ENCODE measurements at places on chromosomes 1 and 21.

GRCh38 chr1:228285661-228286504 is 78.0 kb downstream of the OBSCN start:
- DNase-seq, result no peak

- DNase-seq, result no peak
These were observed 74.6 kb downstream of the RASAL2 start for GRCh38 chr1:178168536-178168935.

DNA sequence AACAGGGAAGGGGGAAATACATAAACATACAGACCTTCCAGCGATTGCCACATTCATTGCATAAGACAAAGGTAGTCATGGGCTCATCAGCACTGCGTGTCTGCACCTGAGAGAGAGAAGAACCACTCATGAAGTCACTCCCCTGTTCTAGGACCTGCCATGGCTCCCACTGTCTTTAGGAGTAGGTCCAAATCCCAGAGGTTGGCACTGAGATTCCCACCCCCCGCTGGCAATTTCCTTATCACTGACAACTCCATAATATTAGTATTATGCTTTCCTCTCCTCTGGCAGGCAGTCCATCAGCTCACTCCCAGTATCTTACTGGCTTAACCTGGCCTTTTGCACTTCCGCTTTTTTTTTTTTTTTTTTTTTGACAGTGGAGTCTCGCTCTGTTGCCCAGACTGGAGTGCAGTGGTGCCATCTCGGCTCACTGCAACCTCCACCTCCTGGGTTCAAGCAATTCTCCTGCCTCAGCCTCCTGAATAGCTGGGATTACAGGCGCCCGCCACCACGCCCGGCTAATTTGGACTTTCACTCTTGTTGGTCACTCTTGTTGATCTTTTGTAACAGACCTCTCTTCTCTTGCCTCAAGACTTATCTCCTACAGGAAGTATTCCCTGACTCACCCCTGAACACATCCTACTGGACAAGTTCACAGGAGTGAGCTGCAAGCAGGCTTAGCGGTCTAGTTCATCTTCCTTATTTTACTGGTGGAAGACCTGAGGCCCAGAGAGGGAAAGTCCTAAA is 14.8 kb upstream of the ZNF436 start:
- no peak for DNase-seq

DNA sequence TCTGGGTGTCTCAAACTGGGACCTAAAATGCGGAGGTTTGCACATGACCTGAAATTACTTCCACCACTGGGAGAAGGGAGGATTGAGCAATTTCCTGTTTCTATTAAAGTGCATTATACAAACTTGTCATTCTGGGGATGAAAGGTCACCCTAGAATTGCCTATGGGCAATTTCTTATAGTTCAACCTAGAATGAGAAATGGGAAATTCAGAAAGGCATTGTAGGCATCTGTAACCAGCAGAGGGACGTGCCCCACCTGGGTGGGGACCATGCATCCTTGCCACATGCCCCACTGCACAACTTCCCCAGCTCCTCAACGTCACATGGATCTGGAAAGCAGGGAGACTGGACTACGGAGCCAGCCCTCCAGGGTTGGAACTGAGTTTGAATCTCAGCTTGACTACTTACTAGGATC is 47.0 kb downstream of the MRPL39 start:
- no peak for DNase-seq

- no peak for DNase-seq
These were observed 466.8 kb downstream of the DSCAM start for GRCh38 chr21:40379881-40380810.

DNA sequence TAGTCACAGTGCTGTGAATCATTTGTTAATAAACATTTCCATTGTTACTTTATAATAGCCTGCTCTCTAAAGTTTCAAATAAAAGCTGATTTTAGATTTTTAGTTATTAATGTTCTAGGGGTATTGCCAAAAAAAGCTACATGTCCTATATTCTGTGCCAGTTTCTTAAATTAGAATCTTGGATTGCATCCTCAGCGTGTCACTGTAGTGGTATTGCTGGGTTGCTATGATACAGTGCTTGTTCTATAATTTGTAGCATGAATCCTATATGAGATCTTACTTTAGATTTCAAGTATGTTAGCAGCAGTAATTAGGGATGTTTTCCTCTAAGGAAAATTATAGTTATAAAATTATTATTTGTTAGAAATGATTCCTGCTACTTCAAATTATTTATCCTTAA is 16.4 kb downstream of the PPP2R5A start:
- DNase-seq, result no peak

DNA sequence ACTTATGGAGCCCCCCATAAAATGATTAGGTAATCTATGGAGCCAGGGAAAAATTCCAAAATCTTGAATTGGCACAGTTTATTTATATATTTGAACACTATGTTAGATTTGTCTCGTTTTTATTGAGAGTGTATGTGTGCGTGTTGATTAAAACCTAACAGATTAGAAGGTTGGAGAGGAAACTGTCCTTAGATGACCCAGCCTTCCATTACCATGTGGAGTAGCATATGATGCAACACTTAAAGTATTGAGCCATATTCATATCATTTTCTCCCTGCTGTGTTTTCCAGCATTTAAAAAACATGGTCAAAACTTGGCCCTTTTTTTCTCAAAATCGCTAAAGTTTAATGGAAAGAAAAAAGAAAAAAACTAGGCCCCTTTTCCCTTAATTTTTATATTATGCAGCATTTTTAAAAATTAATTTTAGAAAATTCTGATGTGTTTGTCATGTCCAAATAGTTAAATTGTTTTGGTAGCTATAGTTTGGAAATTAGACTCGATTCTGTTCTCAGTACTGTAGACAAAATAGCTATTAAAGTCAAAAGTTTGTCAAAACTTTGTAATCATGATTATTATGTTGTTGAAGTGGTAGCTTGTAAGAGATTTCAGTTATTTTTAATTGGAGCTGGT is 2.3 kb downstream of the LRRC8D start:
- DNase-seq, result no peak

DNA sequence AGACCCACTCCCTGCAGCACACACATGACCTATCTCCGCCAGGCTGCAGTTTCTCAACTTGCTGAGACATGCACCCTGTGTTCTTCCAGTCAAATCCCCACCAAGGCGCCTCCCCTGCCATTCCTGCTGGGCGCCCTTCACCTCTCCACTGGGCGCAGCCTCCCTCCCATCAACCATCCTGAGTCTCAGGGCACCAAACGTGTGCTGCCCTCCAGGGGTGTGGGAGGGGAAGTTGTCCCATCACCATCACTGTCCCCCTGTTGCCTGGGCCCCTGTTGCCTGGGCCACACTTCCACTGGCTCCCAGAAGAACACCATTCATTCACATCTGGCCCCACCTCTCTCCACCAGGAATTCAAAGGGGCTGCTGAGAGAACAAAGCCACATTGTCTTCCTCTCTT is 44.9 kb upstream of the EFHD2 start:
- DNase-seq, result no peak

GRCh38 chr1:53462769-53463501 is 3.7 kb downstream of the DMRTB1 start:
- no peak for DNase-seq

GRCh38 chr21:40386294-40386911 is 460.6 kb downstream of the DSCAM start:
- DNase-seq, result peak; percentile 41

DNA sequence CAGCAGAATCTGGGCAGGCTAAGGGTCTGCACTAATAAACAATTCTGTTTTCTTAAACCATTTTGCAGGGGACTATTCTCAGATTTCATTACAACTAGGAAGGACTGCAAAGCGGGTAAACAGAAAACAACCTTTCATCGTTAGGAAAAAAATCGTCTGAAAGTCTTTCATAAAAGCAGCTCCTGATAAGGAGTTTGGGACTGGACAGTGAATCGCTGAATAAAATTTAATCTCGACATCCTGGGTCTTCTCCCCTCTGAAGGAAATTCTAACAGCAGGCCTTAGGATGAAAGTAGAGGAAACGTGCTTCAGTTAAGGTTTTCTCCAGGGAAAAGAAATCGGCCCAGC is 471 bp upstream of the MTF2 start:
- no peak for DNase-seq

DNA sequence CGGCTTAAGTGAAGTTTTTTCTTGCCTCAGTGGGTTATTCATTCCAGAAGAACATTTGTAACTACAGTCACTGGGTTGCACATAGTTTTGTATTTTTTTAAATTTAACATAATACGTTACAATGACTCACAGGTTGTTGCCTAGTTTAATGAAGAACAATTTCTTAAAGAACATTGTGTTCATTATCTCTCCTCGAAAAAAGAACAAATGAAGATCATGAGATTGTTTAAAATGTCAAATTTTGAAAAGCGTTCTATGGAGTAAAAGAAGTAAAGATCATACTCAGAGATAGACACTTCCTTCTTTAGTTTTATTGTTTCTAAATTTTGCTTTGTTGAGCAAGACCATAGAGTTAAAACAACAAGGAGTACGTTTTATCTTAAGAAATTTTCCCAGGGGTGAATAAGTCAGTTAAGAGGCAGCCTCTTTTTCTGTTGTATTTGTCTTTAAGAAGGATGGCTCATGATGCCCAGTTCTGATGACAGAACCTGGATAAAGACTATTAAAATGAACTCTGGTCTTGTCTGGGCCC is 10.5 kb upstream of the SLAMF1 start:
- DNase-seq, result no peak

GRCh38 chr1:153677718-153678518 is 570 bp upstream of the NPR1 start:
- DNase-seq, result peak; percentile 21

- no peak for DNase-seq
These were observed 184.8 kb upstream of the COA6 start for GRCh38 chr1:234188454-234188792.

GRCh38 chr1:15336866-15337265 is 72.8 kb upstream of the EFHD2 start:
- no peak for DNase-seq

- no peak for DNase-seq
These were observed 684.2 kb downstream of the LTN1 start for GRCh38 chr21:28308516-28308915.

GRCh38 chr1:180254854-180255253 is 24.8 kb downstream of the LHX4 start:
- no peak for DNase-seq

DNA sequence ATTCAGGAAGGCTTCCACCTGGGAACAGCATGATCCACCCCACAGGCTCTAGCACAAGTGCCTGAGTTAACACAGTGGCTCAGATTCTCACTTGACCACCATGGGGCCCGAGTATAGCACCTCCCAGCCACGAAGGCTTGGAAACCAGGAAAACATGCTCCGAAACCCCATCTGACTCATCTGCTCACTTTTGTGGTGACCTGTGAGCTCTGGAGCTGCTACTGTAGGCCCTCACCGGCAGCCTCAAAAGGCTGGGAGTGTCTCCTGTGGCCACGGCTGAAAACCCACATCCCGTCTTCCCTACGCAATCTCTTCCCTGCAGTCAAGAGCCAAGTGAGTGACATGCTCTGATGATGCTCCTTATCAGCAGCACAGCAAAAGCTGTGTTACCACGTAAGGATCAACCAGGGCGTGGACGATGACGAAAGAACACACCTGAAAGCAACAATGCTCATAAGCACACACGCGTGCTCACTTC is 81.4 kb downstream of the TGFBR3 start:
- no peak for DNase-seq

DNA sequence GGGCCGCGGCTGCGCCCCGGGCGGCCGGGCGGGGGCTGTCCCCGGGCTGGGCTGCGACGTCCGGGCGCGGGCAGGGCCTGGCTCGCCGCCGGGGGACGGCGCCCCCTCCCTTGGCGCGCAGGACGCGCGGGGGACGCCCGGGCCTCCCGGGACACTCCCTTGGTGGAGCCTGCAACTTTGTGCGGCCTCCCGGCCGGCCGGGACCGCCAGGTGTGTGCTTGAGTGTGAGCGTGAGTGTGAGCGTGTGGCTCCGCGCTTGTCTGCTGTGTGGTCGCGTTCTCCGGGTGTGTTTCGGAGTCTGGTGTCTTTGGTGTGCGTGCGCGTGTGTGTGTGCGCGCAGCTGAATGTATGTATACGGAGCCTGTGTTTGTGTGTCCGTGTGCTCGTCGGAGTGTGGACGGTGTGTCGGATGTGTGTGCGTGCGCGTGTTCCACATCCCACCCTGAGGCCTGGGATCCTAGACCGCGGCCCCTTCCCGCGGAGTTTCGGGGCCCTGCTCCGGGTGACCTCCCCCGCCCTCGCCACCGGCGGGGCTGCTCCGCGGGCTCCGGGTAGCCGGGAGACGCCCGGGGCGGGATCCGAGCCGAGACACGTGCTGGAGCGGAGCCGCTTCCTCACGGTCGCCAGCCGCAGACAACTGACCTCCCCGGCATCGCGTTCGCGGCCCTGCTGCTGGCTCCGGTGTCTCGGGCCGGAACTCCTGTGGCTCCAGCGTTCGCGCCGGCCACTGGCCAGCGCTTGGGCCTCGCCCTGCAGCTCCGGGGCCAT is 1.7 kb downstream of the PTPRU start:
- DNase-seq, result no peak

GRCh38 chr21:42880352-42880751 is 1.0 kb upstream of the WDR4 start:
- DNase-seq, result no peak

GRCh38 chr1:223240122-223240521 is 97.1 kb upstream of the TLR5 start:
- no peak for DNase-seq

DNA sequence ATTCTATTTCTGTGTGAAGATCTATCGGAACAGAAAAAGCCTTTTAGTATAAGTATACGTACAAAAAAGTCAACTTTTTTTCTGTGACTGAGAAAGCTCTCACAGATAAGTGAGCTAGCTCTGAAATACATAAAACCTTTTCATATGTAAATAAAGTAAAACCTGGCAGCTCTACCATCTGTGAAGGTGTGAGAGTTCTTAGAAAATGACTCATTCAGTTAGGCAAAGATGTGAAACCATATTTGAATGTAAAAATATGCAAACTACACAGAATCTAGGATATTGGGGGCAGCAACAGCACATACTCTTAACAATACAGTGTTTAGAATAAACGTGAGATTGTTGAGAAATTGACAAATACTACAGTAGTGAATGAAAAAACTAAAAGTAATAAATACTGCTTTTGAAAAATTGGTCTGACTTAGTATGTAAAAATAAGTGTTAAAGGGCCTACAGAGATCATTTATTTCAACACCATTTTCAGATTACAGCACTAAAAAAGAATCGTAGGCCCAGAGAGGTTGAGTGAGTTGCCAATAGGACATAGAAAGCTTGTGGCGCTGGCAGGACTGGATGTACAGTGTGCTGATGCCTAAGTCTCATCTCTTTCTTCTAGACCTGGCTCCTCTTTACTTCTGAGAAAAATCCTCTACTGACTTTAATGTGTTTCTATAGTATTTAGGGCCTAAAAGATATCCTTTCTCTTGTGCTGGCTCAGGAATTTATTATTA is 19.8 kb downstream of the ATP6V1G3 start:
- no peak for DNase-seq

All from COR-L47 (cell line).